Stimulated activated CD8-positive, alpha-beta memory T cell treated with anti-CD3 and anti-CD28 coated beads, Interleukin-15, amount 100 ng/mL, for 1 hour (primary cell): ENCODE measurements at places on chromosomes 7 and 10.

GRCh38 chr10:68628576-68629127, 68.5 kb downstream of the TET1 start:
- no peak for DNase-seq

DNA sequence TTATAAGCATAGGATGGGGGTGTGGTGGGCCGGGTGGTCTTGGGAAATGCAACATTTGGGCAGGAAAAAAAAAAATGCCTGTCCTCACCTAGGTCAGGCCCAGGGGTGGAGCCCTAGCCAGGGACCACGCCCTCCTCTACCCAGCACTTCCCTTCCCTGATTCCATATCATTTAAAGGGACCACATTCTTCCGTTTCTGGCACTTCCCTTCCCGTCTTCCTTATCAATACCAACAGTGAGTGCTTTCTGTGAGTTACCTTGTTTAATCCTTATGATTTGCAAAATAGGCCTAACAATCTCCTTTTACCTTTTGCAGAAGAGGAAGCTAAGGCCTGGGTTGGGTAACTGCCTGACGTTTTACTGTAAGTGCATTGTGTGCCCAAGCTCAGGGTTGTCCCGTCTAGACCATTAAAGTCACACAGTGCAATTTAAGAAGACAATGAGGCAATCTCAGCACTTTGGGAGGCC, 16.7 kb upstream of the C10orf95 start:
- DNase-seq = no peak

DNA sequence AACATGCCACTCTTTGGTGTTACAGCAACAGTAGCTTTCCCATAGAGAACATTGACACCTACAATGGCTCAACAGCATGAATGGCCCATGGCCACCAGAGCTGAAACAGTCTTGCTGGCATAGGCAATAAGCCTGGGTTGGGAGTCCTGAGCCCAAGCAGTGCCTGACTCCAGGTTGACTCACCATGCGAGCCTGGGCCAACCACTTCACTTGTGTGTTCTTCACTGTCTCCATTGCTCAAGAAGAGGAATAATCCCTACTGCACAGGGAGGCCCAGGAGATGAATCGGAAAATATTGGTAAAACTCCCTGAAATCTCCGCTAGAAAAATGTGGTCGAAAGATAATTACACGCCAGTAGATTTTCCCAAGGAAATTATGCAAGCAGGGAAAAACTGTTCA, 89.2 kb upstream of the INHBA start:
- DNase-seq = no peak

- DNase-seq = no peak
Observed at GRCh38 chr10:35517431-35518181, 87.5 kb upstream of the GJD4 start.

GRCh38 chr7:132815696-132816311, 239.5 kb upstream of the PLXNA4 start:
- DNase-seq = no peak

- DNase-seq = no peak
Observed at GRCh38 chr10:64732372-64732957, 1211.3 kb downstream of the REEP3 start.

GRCh38 chr10:113063043-113063967, 113.3 kb downstream of the TCF7L2 start:
- no peak for DNase-seq

GRCh38 chr7:27942711-27943110, 202.7 kb downstream of the TAX1BP1 start:
- DNase-seq = no peak

DNA sequence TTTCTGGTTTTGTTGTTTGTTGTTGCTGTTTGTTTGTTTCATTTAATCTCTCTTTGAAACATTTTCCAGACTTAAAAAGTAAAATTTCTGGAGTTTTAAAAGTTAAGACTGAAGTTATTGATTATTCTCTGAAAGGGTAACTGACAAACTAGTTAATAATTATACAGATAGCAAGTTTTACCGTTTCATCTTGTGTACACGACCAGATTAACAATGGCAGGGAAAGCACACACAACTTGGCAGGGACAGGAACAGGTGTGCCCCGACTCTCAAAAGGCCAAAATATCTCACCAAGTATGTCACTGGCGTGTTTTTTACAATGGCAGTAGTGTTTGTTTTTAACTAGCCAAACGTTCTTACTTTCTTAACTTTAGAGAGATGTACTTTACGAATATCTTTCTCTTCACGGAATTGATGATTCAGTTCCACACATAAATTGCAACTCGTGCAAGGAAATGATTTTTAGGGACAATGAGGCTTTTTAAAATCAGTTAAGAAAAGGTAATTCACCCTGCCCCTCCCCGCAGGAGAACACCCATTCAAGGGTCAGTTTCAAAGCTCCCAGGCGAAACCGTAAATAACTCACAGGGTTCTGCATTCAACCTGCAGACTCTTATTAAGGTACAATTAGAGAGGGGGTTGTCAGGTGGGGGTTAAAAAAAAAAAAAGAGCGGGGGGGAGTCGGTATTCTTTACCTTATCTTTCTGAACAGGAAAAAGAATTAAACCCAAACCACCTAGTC, 3.5 kb downstream of the CTBP2 start:
- DNase-seq = no peak

GRCh38 chr10:61408105-61408504, 45.1 kb downstream of the TMEM26 start:
- no peak for DNase-seq

- no peak for DNase-seq
Observed at GRCh38 chr7:100358027-100358856, at the start of gene PILRB. TSS of gene PILRB (plus strand) at chr7:100358117. CDS start at chr7:100358303, 186 bp downstream.
